ENCODE measurements at places on chromosomes 2 and 18.

- no peak for DNase-seq
Measured at GRCh38 chr2:201830666-201831065, 24.3 kb downstream of the CDK15 start.

DNA sequence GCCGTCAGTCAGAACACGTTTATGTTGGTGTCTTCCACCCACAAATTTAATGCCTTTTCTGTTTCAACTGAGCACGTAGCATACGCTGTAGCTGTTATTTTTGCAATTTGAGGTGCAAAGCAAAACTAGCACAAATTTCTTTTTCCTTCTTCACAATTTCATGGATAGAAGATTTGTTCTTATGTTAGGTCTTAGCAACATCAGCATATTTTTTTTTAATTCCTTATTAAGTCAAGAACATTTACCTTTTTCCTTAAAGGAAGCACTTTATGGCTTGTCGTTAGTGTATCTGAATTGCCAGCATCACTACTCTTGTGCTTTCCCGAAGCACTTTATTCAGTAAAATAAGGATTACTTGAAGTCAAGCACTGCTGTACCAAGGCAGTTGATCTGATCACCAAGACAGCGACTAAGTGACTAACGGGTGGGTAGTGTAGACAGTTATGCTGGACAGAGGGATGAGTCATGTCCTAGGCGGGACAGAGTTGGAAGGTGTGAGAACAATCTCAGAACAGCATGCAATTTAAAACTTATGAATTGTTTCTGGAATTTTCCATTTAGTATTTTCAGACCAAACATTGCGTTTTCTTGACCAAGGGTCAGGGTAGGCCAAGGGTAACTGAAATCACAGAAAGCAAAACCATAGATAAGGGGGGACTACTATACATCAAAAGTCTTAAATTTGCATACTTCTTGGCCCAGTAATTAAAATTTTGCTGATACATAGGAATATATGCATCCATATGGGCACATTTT lies 13.3 kb downstream of the BABAM2 start:
- no peak for DNase-seq

GRCh38 chr2:212384027-212384426 lies 154.6 kb downstream of the ERBB4 start:
- no peak for DNase-seq

DNA sequence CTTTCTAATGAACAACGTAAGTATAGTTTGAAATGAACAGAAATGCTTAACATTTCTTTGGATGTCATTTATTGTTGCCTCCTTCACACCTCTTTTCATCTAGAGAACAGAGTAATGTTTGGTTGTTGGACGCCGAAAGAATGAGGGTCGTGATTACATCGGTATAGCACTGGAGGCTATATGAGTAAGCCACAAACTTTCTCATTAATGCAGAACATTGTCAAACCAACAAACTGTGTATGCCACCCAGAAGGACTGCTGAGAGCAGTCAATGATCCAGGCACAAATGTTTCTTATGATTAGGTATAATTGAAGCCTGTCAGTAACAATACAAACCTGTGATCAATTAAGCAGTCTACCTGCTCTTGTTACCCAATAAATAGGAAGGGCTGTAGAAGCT lies 1494.7 kb upstream of the NXPH2 start:
- DNase-seq = no peak

DNA sequence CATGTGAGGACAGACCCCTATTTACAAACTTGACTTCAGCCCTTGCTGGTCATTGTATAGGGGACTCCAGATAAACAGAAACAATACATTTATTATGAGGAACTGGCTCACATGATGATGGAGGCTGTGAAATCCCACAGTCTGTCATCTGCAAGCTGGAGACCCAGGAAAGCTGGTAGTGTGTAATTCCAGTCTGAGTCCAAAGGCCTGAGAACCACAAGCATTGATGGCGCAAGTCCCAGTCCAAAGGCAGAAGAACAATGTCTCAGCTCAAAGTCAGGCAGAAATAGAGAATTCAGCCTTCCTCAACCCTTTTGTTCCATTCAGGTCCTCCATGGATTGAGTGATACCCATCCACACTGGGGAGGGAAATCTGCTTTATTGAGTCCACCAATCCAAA lies 28.1 kb upstream of the SPP2 start:
- no peak for DNase-seq

GRCh38 chr2:232030229-232030628 lies 68.7 kb downstream of the DIS3L2 start:
- no peak for DNase-seq

DNA sequence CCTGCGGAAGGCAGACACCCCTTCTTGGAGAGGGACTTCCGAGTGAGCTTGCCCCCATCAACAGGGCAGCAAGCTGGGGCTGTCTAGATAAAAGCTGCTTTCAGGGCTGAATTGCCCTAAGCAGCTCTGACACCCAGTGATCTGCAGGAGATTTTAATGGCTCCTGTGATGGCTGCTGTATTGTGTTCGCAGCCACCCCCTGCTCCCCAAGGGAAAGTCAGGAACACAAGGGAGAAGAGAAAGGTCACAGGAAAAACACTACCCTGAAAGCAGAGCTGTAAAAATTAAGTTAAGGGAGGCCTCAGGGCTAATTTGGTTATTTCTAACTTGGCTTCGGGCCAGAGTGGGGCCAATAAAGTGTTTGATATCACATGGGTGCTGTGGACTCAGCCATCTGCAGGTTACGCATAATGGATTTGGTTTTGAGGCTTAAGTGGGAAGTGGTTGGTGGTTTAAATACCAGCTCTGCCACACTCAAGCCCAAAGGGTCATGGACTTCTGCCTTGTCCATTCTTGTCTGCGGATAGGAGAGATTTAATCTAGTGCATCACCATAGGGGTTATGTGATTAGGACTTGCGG lies 147.6 kb downstream of the CLIP4 start:
- DNase-seq = no peak

GRCh38 chr2:196486146-196486545 lies 153.4 kb upstream of the CCDC150 start:
- DNase-seq = no peak

GRCh38 chr2:3189076-3189591 lies 188.5 kb downstream of the EIPR1 start:
- DNase-seq = no peak

GRCh38 chr2:75655861-75656260 lies 9.3 kb downstream of the MRPL19 start:
- no peak for DNase-seq

DNA sequence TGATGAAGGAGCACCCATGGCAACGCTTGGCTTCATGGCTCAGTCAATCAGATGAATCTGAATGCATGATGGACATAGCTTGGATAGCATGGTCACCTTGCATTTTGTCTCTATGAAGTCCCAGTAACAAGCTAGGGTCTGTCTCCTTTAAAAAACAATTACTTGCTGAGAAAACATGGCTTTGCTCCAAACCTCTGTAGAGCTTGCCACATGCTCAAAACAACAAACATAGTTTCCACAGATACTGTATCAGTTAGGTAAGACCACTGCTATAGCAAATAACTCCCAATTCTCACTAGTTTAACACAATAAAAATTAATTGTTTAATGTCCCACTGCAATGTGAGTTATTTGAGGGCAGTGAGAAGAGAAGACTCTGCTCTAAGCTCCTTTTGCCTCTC lies 401.0 kb downstream of the IRS1 start:
- no peak for DNase-seq

GRCh38 chr18:48750485-48751175 lies 200.1 kb downstream of the SMAD7 start:
- DNase-seq = no peak

- DNase-seq = no peak
Measured at GRCh38 chr2:39834426-39834825, 55.4 kb upstream of the THUMPD2 start.

GRCh38 chr2:30655660-30656059 lies 151.6 kb downstream of the CAPN13 start:
- no peak for DNase-seq

DNA sequence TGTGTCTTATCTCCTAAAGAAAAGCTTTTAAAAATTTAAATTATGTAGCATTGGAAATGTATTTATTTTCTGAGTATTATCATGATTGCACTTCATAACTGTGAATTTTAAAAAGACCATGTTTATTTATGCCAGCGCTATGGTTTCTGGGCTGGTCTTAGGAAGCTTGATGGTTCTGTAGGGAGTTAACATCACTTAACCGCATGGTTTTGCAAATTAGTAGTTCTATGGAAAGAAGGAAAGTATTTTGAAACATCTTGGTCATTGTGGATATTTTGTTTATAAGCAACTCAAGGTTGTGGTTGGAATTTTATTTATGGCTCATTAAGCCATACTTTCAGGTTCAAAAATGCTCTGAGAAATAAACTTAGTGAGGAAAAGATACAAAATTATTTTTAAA lies 549.4 kb downstream of the STK39 start:
- DNase-seq = no peak

- DNase-seq = no peak
Measured at GRCh38 chr2:123826729-123827271, 198.3 kb upstream of the CNTNAP5 start.

GRCh38 chr18:3079653-3080052 lies 66.7 kb upstream of the LPIN2 start:
- DNase-seq = no peak

DNA sequence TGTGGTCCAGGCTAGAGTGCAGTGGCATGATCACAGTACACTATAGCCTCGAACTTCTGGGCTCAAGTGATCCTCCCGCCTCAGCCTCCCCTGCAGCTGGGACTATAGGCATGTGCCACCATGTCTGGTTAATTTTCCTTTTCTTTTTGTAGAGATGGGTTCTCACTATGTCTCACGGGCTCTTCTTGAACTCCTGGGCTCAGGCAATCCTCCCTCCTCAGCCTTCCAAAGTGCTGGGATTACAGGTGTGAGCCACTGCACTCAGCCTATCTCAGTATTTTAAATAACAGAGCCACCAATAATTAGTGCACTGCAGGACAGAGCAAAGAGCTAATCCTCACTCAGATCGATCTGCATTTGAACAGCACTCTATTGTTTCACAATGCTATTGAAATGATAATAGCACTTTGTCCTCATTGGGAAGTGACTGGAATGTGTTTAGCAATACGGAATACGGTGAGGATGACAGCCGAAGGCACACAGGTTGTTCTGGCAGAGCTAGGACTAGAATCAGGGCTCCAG lies 335.9 kb downstream of the DLGAP1 start:
- DNase-seq = no peak

DNA sequence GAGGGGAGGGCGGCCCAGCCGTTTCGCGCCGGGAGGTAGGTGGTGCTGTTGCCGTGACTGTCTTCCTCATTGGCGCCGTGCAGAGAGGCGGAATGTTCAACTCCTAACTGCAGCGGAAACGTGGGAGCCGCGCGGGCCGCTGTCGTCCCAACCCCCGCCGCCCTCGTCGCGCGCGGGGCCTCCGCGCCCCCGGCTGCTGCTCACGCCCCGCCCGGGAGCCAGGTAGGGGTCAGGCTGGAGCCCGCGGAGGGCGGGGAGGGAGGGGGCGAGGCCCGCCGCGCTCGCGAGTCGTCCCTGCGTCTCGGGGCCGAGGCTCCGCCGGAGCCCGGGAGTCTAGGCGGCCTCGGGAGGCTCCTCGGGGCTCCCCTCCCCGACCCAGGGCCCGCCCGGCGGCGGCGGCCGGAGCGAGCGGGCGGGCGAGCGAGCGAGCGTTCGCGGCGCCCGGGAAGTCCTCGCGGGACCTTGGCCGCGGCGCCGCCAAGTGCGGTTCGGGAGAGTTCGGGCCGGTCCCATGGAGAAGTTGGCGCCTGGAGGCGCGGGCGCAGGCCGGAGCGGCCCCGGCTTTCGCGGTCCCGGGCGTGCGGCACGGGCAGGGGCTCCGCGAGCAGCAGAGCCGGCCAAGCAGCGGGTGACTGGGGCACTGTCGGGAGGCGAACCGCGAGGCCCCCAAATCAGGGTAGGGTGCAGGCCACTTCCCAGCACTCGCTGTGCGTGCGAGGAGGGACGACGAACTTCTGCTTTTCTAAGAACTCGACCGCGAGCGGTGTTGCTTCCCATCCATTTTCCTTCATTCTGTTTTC lies at the start of gene MAP3K20:
TSS of gene MAP3K20 (plus strand) at position 66 of the 800 bp plus-strand sequence. CDS start 15,186 bp downstream, outside the sequence.
- peak; percentile 20 for DNase-seq

DNA sequence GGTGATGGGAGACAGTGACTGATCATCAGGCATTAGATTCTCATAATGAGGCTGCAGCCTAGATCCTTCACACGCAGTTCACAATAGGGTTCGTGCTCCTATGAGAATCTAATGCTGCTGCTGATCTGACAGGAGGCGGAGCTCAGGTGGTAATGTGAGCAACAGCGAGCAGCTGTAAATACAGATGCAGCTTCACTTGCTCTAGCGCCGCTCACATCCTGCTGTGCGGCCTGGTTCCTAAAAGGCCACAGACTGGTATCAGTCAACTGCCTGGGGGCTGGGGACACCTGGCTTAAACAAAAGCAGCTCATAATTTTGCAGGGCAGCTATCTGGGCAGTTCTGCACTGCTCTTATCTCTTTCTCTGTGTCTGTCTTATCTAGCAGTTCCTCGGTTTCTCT lies 20.4 kb upstream of the CD226 start:
- no peak for DNase-seq

DNA sequence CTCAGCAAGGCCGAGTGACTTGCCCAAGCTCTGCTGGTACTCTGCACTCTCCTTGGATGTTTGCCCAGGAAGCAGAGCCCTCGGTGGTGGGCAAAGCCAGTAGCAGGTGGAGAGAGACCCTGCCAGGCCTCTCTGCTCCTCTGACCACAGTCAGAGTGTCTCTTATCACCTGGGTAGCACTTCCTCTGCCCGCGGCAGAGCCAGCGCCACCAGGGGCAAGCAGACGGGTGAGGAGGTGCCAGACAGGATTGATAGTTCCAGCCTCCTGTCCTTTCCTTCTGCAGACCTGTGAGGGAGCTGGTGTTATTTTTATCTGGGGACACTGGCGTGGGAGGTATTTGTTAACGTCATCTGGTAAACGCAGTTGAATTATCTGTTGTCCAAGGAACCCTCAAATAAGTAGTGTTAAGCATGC lies 152.9 kb downstream of the SMAD7 start:
- peak; percentile 79 for DNase-seq

- no peak for DNase-seq
Measured at GRCh38 chr2:127588241-127588640, 52.8 kb downstream of the MYO7B start.

GRCh38 chr2:120995656-120996190 lies 260.1 kb downstream of the GLI2 start:
- no peak for DNase-seq

DNA sequence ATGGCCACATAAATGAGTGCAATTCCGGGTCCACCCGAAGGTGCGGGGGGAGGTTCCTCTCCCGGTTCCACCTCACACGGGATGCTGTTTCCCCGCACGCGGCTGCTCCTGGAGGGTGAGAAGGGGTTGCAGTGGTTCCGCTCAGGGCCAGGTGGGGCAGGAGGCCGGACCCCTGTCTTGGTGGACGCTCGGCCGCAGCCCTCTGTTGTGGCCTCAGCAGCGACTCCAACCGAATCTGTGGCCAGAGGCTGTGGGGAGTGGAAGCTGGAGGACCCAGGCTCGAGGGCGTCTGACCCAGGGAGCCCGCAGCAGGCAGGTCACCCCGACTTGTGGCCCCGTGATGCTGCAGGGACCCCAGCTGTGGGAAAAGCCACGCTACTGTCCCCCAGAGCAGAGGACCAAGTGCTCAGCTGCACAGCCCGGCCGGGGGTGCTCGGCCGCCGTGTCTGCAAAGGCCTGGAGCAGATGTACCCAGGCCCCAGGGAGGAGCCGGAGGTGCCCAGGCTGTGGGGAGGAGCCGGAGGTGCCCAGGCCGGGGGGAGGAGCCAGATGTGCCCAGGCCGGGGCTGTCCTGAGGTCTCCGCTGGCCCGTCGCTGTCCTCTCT lies 83.9 kb downstream of the RTP5 start:
- DNase-seq = no peak
